ENCODE measurements at places on chromosomes 13 and 19.

- no peak for DNase-seq
Observed at GRCh38 chr13:36339600-36340155, 6.5 kb downstream of the SPART start.

DNA sequence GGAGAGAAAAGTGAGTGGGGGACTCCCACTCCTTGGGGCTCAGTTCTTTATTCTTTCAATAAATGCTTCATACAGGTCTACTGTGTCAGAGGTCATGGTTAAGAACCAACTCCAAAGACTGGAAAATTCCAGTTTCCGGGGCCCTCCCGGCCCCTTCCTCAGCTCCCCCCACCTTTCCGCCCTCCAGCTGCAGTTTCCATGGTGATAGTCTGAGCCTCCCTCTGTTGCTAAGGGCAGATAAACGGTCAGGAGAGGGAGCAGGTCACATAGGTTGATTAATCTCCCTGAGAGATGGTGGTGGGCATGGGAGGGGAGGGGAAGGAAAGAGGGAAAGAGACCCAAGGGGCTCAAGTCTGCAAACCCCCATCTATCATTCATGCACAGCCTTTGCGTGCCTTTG is 131.5 kb upstream of the USP29 start:
- peak; percentile 4 for DNase-seq

DNA sequence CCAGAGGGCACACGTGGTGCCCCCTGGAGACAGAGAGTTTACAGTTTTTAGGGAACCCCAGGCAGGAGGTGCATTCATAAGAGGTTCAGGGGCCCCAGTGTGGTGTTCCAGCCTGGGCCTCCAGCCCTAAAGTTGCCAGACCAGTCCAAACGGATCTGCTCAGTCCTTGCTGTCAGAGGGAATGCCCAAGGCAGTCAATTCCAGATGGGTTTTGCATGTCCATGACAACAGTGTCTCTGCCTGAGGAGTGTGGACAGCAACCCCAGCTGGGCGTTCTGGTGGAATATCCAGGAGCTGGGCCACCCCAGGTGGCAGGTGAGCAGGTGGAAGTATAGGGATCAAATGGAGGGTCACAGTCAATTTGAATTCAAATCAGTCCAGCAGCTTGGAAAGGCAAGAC is 25.3 kb downstream of the FBXO27 start:
- DNase-seq: no peak

GRCh38 chr19:2577722-2578335 is 101.9 kb downstream of the GADD45B start:
- no peak for DNase-seq

DNA sequence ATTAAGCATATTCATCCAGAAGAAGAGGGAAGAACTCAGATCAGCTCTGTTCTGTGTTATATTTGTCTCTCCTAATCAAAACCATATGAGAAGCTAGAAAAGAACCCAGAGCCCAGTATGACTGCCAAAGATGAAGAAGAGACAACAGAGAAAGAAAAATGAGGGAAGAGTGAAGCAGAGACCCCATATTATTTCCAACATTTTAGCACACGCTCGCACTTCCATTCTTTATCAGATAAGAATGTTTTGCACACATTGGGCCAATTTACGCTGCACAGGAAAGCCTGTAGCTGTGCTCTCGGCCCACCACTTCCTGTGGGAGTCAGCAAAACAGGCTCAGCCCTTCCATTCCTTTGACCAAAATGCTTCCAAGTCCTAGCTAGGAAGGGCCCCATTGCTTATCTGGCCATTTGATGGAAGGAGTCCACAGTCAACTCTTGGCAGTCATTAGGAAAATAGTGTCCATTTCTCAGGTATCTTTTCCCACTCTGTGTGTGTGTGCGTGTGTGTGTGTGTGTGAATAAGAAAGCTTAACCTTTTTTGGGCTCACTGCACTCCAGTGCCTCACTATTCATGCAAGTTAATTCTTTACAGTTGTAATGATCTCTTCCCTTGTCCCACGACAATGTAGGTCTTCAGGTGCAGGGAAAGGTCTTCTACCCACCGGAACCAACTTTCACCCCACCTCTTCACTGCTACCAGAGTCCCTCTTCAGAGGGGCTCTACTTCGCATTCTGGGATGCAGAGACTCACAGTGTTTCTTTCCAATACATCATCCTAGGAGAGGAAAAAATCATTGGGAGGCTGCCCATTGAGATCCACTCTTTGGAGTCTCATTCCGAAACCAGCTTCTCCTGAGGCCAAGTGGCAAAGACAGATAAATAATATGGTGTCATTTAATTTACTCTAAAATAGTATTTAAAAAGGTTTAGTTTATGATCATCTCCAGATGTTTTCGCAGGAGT is 237.5 kb downstream of the COG6 start:
- DNase-seq: no peak

- DNase-seq: no peak
Observed at GRCh38 chr13:28392428-28392827, 102.5 kb downstream of the FLT1 start.

DNA sequence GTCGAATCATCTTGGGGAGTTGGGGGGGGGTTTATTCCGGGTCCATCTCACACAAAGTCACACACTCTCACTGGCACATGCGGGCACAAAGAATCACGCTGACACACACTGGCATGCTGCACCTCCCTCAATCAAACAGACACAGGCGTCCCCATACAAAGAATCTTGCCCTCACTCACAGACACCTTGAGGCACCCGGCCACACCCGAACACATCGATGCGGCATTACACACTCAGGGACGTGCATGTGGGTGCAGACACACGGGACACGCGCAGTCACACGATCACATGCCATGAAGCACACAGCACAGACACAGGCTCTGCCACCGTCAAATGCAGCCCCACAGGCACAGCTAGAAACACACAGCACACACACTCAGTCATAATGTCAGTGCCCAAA is 7.8 kb downstream of the NFIX start:
- DNase-seq: no peak

DNA sequence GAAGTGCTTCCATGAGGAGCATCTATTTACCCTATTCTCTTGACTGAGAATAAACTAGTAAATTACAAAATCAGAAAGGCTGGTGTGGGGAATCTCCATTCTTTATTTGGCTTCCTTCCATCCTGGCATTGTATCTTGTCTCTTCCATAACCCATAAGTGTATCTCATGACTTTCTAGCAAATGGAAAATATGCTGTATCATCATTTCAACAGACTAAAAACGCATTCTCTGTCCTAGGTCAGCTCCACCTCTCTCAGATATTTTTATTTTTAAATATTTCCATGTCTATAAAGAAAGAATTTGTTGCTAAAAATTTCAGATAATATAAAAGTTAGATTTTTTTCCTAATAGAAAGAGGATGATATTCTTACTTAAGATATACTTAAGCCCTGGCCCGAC is 154.2 kb upstream of the MYO16 start:
- no peak for DNase-seq

GRCh38 chr19:17496337-17496997 is 15.0 kb upstream of the PGLS start:
- peak; percentile 29 for DNase-seq

DNA sequence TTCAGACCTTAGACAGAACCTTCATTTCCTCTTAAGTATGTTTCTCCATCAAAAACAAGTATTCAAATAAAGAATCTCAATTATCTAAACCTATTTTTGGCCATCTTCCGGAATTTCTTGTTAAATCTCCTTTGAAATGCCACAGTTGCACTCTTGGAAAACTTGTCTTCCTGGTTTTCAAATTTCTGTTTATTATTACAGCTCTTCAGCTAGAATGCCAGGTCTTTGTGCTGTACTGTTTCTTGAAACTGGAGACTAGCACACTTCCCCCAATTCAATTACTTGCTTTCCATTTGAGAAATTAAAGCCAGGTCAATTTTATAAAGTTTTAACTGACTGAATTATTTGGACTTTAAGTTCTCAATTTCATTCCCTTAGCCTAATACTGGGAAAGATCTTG is 10.2 kb downstream of the KCNRG start:
- DNase-seq: no peak

Measured in NCI-H748 treated with DMSO at 0.1 percent for 48 hours (cell line).